ENCODE measurements at places on chromosomes 2 and 18.

DNA sequence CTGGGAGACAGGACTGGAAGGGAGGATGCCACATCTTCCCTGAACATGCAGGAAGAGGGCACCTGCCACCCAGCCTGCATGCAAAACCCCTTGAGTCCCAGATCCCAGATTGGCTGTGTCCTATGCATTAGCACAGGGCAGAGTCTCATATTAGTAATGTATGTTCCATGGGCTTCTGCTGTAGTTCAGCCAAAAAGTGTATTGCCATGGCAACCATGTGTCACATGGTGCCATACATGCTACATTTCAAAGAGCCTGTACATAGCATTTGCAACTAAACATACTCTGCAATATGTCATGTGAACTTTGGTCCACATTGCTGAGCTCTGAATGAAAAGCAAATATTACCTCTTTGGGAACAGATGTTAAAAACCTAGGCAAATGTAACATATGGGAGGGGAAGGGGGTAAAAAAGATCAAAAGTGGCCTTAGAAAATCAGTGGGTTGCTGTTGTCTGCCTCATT, 78.4 kb downstream of the DPP4 start:
- no peak for DNase-seq

- DNase-seq: no peak
Observed at GRCh38 chr2:205835923-205836322, 153.6 kb downstream of the NRP2 start.

DNA sequence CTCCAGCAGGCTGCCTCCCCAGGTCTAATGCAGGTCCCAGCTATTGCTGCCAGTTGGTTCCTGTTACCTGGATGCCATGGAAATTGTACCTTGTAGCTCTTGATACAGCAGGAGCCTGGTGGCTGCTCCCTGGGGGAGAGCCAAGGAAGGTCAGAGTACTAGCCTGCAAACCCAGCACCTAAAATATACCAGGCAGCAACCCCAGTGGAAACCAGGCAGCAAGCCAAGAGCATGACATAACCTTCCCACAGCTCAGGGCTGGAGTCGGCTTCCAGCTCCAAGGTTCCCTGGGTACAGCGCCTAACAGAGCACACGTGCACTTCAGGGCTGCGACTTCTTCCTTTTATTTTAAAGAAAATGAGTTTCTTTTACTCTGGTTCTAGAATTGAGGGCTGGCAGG, 30.3 kb downstream of the TNP1 start:
- DNase-seq: no peak

DNA sequence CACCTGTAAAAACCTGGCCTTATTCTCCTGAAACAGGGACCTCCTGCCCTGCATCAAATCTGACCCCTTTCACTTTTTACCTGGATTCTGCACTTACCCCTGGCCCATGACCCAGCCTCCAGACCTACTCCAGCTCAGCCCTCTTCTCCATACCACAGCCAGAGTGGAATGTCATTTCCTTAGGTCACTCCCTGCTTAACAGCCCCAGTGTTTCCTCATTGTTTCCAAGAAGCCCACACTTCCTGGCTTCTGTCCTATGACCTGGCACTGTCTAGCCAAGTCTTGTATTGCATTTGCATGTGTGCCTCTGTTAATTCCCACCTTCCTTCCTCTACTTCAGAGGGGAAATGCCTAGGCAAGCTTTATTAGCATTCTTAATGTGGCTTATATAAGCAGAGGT, 51.4 kb upstream of the TRIB2 start:
- DNase-seq: no peak

GRCh38 chr2:64657411-64657810, 3.7 kb upstream of the SERTAD2 start:
- DNase-seq: no peak

DNA sequence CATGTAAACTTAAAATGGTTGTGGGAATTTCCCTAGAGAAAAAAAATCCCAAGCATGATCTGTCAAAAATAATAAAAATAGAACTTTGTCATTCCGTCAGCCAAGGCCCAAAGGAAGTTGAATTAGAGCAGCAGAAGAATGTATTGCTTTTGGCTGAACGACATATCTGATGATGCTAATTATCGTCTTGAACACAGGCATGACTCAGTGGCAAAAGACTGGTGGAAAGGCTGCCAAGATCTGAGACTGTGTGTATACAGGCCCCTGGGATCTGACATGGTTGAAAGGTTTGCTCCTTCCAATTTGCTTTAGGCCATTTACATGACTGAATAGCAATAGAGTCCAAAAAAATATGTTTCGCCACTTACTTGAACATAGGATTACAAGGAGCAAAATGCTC, 1057.1 kb upstream of the CRIM1 start:
- DNase-seq: no peak

DNA sequence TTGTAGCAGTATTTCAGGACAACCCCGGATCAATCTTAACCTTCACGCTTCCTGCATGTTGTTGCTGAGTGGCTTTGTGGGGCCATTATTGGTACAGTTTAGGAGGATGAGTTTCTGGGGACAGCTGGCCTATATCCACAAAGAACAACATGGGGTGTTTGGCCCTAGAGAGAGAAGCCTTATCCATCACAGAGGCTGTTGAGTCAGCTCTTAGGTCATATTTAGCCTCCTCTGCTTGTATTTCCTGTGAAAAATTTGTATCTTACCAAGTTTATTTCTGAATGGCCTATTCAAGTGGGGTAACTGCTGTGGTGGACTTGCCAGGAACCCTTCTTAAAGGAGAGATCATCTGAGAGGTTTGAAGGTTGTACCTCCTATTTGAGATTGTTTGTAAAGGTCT, 77.6 kb downstream of the MAP4K4 start:
- DNase-seq: no peak

DNA sequence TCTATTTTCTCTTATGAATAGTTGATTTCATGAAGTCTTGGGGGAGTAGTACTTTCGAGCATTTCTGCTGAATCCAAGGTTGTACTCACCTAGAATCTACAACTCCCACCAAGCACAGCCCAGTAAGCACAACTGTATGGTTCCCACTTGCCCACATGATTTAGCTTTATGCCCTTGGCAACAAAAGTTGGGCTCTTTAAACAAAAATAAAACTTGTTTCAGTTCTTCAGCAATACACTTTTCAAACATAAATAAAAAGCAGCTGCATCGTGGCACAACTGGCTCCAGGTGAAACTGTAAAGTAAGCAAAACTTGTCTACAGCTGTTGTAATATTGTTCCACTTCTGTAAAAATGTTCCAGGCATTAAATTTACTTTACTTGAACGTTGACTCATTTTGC, 99.8 kb upstream of the FSIP2 start:
- DNase-seq: no peak

GRCh38 chr2:37307500-37307899, 17.1 kb downstream of the PRKD3 start:
- no peak for DNase-seq

DNA sequence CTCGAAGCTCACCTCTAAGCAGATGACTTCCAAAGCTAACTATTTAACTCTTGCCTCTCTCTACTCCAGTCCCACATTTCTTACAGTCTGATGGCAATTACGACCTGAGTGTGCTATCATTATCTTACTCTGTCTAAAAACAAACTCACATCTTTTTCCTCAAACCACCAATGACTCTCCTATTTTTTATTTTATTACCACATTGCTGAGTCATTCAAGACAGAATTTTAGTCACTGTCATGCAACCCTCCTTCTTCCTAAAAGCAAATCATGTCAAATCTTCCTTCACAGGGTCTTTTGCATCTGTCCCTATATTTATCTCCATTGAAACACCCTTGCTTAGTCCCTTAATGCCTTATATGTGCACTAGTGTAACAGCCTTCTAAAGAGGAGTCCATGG, 34.6 kb upstream of the C2orf15 start:
- DNase-seq: no peak

DNA sequence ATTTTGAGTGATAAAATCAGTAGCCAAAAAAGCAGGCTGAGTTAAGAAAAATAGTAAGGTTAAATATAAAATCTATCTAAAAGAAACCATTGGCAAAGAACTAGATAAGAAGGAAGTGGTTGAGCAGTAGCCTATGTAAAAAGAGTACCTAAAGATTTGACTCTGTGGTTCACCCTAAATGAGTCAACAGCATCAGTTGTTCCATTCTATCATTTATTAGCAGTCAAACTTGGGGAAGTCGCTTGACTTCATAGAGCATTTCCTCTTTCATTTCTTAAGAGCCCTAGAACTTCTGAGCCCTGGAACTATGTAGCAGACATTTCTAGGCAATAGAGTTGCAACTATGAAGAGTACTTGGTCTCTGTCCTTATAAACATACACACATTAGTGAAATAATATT, 381.7 kb downstream of the NUP35 start:
- no peak for DNase-seq

- no peak for DNase-seq
Observed at GRCh38 chr2:159793326-159793725, 4.7 kb downstream of the CD302 start.

All from T-cell (primary cell).